ENCODE measurements at places on chromosomes 12 and 14.

DNA sequence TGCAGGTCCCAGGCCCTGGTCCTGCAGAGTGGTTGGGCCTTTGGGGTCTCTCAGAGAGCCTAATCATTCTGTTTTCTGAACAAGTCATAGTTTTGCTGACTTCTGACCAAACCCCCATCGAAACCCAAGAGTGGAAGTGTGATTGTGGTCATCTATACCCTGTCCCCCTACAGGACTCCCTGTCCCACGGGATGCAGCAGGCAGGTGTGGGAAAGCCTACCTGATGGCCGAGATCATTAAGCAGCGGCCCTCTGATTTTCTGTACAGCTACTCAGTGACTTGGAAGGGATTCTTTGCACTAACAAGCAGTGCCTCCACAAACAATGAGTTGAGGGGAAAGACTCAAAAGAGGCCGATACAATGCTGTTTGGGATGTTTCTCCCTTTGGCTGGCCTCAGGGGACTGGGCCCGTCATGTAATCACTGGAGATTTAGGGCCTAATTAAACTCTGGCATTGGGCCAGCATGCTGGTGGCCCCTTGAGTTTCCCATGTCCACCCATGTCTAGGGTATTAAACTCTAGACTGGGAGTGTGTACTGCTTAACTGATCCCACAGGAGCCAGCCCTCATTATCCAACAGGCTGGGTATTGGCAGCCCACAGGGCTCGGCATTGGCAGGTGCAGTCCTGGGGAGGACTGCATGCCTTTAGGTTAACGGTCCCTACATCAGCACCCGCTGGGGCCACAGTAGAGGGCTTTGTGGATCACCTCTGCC is 192.8 kb downstream of the ZFP36L1 start:
- no peak for DNase-seq

GRCh38 chr12:42277396-42278127 is 39.5 kb upstream of the YAF2 start:
- DNase-seq, result no peak

DNA sequence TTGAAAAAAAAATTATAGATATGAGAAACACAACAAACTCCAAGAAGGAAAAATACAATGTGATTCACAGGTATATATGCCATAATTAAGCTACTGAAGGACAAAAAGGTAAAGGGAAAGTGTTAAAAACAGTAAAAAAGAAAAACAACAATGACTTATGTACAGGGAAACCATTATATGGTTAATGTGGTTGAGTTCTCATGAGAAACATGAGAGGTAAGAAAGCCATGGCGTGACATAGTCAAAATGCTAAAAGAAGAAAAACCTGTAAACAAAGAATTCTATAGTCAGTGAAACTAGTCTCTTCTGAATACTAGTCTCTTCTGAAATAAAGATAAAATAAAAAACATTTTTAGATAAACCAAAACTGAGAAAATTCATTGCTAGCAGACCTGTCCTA is 109.1 kb downstream of the NEDD1 start:
- DNase-seq, result no peak

- DNase-seq, result no peak
Measured at GRCh38 chr14:96536807-96537206, 34.6 kb downstream of the PAPOLA start.

GRCh38 chr14:61025251-61026223 is 44.5 kb downstream of the SLC38A6 start:
- DNase-seq, result peak; percentile 83

DNA sequence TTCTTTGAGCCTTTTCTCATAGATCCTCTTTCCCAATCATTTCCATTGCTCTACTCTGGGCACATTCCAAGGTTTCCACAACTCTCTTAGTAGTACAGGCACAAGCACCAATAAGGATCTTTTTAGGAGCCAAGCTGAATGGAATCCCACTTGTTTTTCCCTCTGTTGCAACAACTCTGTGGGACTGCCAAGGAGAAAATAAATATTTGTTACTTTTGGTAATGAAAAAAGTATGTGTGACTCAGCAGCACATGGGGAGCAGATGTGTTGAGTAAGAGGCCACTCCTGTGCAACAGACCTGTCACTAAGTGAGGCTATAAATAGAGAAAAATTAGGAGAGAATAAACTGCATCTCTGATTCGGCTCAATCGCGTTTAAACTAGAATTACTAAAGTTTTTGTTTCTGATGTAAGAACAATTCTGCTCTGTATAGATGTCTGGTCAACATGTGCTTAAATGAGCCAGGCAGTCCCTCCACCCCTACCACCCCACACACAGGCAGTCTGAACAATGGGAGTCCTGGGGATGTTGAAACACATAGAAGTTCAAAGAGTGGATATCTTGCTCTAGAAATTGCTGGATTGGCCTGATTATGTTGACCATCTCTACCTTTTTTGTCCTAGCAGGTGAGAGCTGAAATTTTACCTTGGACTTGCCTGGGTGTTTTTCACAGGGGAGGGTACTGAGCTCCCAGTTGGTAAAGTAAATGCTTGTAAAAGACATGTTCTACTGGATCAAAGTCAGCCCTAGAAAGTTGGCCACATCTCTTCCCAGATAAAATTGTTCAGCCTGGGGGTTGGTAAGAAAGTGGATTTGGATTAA is 244.3 kb upstream of the NOVA1 start:
- DNase-seq, result peak; percentile 96

DNA sequence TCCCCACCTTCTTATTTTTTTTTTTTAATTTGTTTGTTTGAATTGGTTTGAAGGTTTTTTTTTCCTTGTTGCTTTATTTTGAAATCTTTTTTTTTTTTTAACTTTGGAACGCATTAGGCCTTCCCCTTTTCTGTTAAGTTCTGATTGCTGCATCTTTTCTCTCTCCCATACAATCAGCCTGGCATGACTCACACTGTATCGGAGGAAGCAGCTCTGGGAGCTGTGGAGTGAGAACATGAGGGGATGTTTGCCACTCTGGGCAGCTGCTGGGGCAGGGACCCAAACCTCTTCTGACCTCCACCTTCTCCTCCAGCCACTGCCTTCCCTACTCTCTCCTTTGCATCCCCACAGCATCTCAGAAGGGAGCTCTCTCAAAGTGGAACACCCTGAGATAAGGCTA is 160.3 kb upstream of the FKBP4 start:
- DNase-seq, result no peak

DNA sequence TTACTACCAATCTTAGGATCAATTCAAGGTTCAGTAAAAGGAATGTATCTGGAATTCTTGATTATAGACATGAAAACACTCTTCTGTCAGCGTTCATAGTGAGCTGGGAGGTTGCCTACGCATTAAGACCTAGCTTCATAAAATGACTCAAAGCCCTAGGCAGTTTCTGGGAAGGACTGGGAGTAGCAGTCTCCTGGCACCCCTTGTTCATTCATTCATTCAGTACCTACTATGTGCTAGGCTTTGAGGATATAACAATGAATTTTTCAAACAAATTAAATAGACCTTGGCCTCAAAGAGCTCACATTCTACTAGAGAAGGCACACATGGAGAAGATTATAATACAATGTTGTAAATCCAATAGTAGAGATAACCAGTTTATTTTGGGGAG is 46.1 kb downstream of the MDM2 start:
- DNase-seq, result no peak

DNA sequence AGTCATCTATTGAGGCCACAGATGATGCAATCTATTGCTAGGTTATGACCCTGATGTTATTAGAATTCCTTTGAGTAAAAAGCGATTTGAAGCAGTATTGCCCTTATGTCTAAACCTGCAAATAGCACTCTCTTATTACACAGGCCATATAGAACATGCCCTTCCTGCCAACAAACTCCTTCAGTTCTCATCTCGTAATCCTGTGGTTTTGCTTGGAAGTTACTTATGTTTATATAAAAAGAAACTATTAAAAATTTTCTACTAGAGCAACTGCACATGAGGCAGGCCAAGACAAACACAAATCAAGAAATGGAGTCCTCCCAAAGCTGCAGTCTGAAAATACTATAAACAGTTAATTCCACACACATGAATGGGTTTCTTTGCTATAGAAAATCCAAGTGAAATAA is 1200.2 kb downstream of the LRFN5 start:
- peak; percentile 61 for DNase-seq

DNA sequence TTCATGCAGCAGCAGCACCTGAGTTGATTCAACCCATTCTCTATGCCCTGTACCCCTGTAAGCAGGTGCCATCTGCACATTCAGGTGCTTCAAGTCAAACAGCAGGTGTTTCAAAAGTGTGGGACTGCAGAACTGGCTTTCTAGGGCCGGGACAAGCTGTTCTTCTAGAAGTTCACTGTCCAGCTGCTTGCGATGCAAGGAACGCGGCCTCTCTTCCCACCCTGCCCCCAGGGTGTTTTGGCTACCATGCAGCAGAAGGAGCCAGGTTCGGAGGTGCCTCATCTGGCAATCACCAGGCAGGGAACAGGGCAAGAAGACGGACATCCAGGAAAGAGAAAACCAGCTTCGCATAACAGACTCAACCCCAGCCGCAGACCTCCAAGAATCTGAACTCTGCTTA is 35.2 kb downstream of the TMEM132D start:
- no peak for DNase-seq

DNA sequence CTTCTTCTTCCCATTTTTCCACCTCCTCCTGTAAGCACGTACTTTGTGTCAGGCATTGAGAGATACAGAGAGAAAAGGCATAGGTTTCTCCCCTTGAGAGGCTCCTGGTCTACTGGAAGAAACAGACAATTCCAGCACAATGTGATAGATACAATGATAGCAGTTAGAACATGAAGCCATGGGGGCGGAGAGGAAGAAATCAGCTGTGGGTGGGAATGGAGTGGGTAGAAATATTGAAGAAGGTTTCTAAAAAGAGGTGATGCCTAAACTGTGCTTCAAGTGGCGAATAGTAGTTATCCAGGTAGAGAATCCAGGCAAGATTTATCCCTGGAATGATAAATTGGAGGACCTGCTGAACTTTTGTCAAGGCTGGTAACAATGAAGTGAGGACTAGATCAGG is 528.8 kb downstream of the NRXN3 start:
- DNase-seq, result no peak

- DNase-seq, result peak; percentile 16
Measured at GRCh38 chr12:89211456-89211855, 140.8 kb downstream of the DUSP6 start.

DNA sequence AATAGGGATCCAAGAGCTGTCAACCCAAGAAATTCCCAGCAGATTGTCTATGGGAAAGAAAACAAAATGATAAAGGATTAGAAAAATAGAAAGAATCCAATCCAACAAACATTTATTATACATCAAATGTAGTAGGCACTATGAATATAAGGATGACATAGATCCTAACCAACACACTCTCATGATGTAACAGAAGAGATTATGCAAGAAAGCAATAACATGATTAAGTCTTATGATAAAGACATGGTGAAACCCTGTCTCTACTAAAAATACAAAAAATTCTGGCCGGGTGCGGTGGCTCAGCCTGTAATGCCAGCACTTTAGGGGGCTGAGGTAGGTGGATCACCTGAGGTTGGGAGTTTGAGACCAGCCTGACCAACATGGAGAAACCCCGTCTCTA is 2.7 kb downstream of the MED6 start:
- no peak for DNase-seq

- DNase-seq, result no peak
Measured at GRCh38 chr12:8052679-8053078, 13.5 kb downstream of the C3AR1 start.

DNA sequence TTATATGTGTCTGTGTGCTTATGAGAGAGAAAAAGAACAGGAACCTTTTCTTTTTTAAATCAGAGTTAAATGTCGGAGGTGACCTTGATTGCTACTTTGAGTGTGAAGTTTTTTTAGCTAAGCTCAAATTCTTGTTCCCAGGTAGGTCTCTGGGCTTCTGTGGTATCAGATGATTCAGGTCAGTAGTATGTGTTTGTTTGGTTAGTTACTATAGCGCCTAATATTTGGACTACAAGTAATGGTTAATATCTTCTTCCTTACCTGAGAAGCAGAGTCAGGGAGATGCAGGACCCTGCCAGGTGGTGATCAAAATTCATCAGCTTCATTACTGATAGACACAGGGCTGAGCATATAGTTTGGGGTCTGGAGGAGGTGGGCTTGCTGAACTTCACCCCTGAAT is 30.8 kb downstream of the ADCK1 start:
- no peak for DNase-seq

- no peak for DNase-seq
Measured at GRCh38 chr12:51362307-51362706, 15.8 kb upstream of the CELA1 start.

DNA sequence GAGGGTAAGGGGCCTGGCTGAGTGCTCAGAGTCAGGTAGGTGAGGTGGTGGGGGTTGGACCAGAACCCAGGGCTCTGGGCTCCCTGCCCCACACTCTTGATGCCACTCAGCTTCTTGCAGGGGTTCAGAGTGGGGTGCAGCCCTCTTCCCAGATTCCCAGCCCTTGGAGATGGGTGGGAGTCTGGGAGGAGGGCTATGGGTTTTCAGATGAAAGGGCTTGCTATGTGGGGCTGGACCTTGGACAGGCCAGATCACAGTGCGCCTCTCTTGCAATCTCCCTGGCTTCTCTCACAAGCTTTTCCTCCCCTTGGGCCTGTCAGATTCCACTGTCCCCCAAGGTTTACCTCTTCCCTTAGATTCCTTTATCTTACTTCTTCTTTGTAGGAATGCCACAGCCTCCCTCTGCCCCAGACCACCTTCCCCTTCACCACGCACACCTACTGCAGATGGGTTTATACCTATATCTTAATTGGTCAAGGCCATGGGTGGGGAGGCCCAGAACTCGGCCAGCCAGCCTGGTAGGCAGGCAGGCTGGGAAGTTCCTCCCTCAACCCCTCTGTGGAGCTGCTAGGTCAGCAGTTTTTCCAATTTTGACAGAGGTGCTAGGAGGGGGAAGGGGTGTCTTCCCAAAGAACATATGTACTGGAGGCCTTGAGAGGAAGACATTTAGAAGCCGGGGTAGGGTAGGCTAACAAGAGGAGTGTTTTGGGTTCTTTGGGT is 1.4 kb downstream of the NYNRIN start:
- no peak for DNase-seq

DNA sequence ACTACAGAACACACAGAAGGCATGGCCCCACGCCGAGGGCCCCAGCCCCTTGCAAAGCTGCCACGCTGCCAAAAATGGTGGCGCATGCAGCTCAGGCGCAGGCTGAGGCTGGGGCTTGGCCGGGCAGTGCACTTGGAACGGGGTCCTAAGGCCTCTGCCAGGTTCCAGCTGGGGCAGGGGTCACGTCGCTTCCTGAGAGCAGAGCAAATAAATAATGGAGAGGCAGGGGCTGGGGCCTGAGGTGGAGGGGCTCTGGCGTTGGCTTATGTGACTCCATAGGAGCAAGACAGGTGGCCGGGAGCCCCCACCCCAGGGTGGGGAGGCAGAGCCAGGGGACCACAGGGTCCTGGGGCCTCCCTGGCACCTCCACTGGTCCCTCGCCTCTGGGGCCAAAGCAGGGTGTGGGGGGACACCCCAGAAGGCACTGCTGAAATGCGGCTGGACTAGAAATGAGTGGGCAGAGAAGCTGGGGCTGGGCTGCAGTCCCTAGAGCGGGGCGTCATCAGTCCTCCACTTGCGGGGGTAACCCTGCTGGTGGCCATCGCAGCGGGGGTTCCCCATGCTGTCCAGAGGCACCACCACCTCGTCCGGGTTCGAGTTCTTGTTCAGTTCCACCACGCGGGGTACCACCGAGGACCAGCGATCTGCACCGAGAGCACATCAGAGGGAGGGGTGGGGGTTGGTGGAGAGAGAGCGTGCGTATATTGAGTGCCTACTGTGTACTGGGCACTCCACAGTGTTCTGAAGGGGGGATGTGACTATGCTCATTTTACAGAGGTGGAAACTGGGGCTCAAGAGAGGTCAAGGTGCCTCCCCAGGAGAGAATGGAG is 49.8 kb downstream of the TRPV4 start:
- DNase-seq, result no peak
